ENCODE measurements at places on chromosomes 12 and 14.

DNA sequence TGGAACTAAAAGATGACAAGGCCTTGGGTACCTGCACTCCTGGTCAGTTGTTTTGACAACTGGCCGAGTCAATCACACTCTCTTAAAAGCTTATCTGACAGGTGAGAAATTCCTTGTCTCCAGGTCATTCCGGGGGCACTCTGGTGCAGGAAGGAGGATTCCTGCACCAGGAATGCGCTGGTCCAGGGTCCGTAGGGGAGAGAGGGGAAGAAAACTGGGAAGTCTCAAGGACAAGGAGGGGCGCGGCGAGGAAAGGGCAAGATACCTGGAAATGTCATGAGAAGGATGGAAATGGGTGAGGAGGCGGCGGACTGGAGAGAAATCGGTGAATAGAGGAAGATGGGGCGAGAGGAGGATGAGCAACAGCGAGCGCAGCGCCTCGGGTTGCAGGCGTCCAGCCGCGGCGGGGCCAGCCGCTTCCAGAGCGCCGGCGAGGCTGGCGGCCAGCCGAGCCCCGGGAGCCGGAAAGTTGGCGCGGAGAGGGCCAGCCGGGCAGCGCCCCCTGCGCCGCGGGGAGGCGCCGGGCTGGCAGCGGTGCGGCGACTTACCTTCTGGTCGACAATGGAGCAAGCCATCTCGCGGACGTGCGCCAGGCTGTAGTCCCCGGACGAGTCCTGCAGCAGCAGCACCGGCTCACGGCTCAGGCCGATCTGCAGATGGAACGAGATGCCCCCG lies 809 bp downstream of the PRKD1 start:
- DNase-seq: no peak

- DNase-seq: no peak
These were observed 8.3 kb upstream of the HVCN1 start for GRCh38 chr12:110697236-110697635.

- no peak for DNase-seq
These were observed 763 bp upstream of the PHETA1 start for GRCh38 chr12:111369496-111370220.

DNA sequence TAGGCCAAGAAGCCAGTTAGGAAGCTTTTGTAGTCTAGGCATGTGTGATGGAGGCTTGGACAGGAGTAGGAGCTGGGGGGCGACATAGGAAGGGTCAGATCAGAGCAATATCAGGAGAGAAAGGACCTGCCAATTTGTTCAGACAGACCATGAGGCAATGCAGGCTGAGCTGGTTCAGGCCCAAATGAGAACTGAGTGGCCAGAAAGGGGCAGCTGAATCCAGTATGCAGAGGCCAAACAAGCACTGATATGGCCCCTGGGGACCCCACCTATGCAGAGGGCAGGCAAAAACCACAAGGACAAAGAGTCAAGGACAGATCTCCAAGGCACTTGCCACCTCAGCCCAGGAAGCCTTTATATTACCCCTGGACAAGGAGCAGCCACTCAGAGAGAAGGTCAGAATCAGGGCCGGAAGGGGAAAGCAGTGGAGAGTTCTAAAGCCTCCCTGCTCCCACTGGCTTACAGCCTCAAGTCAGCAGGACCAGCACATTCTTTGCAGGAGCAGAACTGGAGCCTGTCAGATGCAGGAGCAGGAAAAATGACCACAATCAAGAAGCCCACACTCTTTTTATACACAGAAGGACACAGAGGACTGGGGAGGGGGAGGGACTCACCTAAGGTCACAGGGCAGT lies 37.2 kb downstream of the CLMN start:
- peak; percentile 30 for DNase-seq

- DNase-seq: no peak
These were observed 192.4 kb downstream of the PELI2 start for GRCh38 chr14:56310643-56311042.

GRCh38 chr14:76848879-76849278 lies 22.7 kb downstream of the LRRC74A start:
- no peak for DNase-seq

- no peak for DNase-seq
These were observed 22.3 kb downstream of the IFT43 start for GRCh38 chr14:76007852-76008251.

GRCh38 chr14:52018252-52018651 lies 28.9 kb downstream of the RTRAF start:
- DNase-seq: no peak

- no peak for DNase-seq
These were observed 61.4 kb upstream of the PNMA1 start for GRCh38 chr14:73775339-73776193.

GRCh38 chr12:122799641-122800243 lies 25.4 kb downstream of the CCDC62 start:
- no peak for DNase-seq

DNA sequence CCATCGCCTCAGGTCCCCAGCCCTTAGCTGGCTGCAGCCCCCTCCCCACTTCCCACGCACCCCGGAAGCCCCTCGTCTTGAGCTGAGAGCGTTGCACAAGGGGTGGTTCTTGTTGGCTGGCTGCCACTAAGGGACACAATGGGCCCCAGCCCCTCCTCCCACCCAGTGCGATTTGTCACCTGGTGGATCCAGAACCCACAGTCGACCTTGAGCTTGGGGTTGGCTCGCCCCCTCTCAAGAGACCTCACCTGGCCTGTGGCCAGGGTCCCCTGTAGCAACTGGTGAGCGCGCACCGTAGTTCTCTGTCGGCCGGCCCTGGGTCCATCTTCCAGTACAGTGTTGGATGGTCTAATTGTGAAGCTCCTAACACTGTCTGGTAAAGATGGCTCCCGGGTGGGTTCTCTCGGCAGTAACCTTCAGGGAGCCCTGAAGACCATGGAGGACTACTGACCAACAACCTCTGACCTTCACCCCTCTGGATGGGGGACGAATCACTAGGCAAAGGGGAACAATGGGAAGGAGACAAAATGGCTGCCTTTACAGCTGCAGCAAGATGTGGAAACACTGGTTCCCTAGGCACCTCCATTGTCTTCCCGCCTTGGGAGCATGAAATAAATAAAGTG lies 6.6 kb downstream of the PHB2 start:
- DNase-seq: no peak

DNA sequence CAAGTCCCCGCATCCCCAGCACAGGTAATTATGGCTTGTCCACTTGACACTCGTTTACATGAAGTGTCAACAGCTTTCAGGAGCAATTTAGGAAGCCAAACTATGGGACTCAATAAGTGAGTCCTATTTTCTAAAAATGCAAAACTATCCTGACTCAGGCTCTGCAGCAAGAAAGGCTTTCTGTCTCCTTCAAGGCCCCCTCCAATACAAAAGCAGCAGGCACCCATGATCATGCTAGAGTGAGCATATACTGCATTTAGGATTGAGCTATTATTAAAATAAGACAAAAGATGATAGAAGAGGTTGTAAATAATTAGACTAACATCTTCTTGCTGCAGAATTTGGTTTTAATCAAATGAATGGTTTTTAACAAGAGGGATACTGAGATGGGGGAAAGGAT lies 3.2 kb downstream of the SIX6 start:
- no peak for DNase-seq

- no peak for DNase-seq
These were observed 295.9 kb upstream of the ATP2B1 start for GRCh38 chr12:90004319-90005074.

- no peak for DNase-seq
These were observed 566.5 kb downstream of the LRFN5 start for GRCh38 chr14:42173206-42173605.

GRCh38 chr12:130155416-130156073 lies 6.7 kb upstream of the FZD10 start:
- peak; percentile 81 for DNase-seq

DNA sequence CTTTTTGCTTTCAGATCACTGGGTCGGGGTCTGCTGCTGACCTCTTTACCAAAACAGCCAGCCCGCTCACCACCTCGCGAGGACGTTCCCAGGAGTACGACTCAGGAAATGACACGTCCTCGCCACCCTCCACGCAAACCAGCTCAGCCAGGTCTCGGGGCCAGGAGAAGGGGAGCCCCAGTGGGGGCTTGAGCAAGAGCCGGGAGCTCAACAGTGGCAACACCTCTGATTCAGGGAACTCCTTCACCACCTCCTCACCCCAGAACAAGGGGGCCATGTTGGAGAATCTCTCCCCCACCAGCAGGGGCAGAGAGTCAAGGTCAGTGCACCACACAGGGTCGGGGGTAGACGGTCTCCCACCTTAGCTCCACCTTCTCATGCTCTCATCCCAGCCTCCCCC lies 33.4 kb upstream of the HSPB8 start:
- no peak for DNase-seq

GRCh38 chr14:81371802-81372201 lies 28.3 kb downstream of the STON2 start:
- no peak for DNase-seq

DNA sequence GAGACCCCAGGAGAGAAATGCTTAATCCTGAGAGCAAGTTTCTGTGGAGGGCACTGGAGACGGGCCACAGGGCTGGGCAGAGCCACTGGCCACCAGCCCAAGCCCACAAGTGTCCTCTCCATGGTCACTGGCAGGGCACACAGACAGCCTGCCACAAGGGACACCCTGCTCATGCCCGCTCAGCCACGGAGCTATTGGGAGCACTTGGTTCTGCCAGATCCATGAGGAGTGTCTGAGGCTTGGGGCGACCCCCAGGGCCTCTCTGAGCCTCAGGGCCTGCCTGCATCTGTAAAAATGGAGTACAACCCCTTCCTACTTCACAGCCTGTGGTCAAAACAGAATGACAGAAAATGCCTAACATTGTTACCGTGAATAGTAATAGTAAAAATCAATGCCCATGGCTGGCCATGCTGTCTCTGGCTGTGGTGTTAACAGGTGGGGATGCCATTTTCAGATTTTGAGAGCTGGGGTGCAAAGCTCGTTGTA lies 3.2 kb downstream of the PGF start:
- no peak for DNase-seq

DNA sequence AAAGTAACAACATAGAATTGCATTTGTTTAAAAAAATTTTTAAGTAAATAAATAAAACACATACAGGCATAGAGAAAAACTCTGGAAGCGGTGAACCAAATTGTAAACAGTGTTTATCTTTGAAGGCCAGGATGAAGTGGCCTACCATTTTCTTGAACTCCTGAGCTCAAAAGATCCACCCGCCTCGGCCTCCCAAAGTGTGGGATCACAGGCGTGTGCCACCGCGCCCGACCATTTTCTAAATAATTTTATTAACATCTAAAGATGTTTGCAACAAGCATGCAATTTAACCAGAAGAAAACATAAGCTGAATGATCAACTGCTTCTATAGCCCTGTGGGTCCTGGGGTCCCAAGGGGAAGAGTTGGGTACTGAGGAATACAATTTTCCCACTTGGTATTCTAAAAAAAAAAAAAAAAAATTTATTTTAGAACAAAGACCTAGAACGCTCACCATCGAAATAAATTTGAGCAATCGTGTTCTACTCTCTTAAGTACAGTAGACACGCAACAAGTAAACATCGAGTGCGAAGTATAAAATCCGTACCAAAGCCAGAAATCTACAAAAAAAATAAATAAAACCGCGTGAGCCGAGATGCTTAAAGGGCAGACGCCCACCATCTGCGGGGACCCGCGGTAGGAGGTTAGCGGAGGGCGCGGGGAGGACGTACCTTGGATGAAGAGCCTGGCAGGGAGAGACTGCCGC lies 484 bp downstream of the MIS18BP1 start:
- DNase-seq: no peak

DNA sequence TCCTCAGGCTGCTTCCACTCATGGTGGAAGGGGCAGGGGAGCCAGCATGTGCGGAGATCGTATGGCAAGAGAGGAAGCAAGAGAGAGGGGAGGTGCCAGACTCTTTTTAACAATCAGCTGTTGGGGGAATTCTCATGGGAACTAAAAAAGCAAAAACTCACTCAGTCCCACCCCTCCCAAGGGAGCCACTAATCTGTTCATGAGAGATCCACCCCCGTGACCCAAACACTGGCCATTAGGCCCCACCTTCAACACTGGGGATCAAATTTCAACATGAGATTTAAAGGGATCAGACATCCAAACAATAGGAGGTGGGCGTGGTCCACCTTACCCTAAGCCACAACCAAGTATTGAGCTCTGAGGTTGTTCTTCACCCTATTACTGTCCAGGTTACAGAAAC lies 375.1 kb downstream of the GRIN2B start:
- no peak for DNase-seq

DNA sequence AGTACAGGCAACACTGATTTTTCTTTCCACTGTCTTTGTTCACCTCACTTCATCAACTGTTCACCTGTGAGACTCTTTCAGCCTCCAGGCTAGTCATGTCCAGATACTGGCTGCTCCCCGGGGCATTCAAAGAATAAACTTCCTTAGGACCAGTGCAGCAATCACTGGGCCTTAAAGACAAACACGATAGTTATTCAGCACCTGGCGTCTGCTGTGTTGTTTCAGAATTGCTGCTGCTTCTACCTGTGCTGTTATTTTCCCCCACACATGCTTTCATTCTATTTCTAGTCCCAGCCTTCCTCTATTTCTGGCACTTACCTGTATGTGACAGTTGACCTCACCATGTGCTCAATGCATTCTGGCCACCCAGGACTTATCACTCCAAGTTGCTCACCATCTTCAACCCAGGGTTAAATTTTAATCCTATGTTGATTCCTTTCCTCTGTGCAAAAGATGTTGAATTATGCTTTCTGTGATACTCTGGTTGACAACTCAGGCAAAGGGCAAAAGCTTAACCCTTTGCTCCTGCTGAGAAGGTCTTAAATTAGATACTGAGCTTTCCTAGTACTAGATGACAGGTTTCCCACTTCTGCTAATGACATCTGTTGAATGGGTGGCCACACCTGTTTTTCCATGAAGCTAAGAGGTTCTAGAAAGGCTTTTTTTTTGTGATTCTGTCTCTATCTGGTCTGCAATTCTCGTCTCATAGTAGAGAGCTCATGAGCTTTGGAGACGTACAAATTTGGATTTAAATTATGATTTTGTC lies 41.4 kb downstream of the PTPRQ start:
- DNase-seq: no peak

GRCh38 chr12:68785358-68785757 lies 22.6 kb upstream of the MDM2 start:
- no peak for DNase-seq

- DNase-seq: no peak
These were observed 234.2 kb upstream of the RGS6 start for GRCh38 chr14:71698027-71698426.

- DNase-seq: no peak
These were observed 39.9 kb downstream of the SOS2 start for GRCh38 chr14:50191499-50191898.

- DNase-seq: no peak
These were observed 23.9 kb upstream of the SLC10A1 start for GRCh38 chr14:69820991-69821390.

DNA sequence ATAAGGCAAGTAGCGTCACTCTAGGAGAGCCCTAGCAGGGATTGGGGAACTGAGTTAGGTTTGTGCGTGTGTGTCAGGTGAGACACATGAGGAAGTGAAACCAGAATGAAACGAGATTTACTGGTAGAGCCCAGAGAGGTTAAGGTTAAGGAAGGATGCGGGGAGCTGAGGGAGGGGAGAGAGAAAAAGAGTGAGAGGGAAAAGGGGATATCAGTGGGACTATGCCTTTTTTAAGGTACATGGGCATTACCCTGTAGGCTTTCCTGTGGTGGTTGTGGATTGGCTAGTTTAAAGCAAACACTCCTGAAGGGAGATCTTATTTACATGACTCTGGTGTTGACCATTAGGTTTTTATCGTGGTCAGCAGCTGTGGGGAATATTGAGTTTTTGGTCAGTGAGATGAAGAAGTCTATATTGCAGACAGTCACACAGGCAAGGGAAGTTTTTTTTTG lies 13.9 kb downstream of the ZDHHC17 start:
- no peak for DNase-seq

All from mesenteric fat pad (tissue), 1 donor.